ENCODE measurements at places on chromosomes 12 and 14. TPM values are rescaled to one million over a fixed set of nuclear protein-coding genes. Genes with fewer than 3 reads are reported as not detected.
A peak's percentile ranks its signal among the peaks of the same experiment; 100 is the strongest.

GRCh38 chr14:67417633-67418032 is 5.7 kb upstream of the PLEK2 start:
- peaks cover 15% of the 10 kb centered on the region for H3K4me1 ChIP-seq
- peaks cover 2% of the 10 kb centered on the region for H3K27me3 ChIP-seq
- DNase-seq = no peak
- no peak overlapping the region for H3K27ac ChIP-seq
- no peak overlapping the region for H3K4me3 ChIP-seq
- no peaks in the 10 kb centered on the region for H3K36me3 ChIP-seq

- H3K4me1 ChIP-seq = no peaks in the 10 kb centered on the region
- H3K36me3 ChIP-seq = no peaks in the 10 kb centered on the region
- DNase-seq = no peak
- no peak overlapping the region for H3K4me3 ChIP-seq
These were observed 515.7 kb upstream of the ATXN7L3B start for GRCh38 chr12:74021937-74022336.

DNA sequence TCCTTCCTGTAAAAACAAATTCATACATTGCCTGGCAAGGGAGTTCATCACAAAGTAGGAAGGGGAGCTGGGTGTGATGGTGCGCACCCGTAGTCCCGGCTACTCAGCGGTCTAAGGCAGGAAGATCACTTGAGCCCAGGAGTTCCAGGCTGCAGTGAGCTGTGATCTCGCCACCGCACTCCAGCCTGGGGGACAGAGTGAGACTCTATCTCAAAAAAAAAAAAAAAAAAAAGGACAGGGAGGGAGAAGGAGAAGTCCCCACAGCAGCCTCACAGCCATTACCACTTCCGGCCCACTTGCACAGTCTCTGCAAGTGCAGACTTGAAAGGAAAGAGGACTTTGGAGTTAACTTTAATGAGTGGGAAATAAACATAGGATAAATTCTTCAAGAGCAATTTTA is 121.0 kb downstream of the FBXL14 start:
- peak overlapping the region; percentile 11 for H3K4me3 ChIP-seq
- DNase-seq = no peak
- peaks cover 6% of the 10 kb centered on the region for H3K4me1 ChIP-seq
- peaks cover 2% of the 10 kb centered on the region for H3K36me3 ChIP-seq

- DNase-seq = no peak
- H3K4me1 ChIP-seq = no peaks in the 10 kb centered on the region
- H3K36me3 ChIP-seq = peaks cover 2% of the 10 kb centered on the region
- no peak overlapping the region for H3K27ac ChIP-seq
- H3K4me3 ChIP-seq = no peak overlapping the region
These were observed 10.7 kb upstream of the APOLD1 start for GRCh38 chr12:12774791-12775190.

GRCh38 chr12:57460841-57461275 is 1.3 kb downstream of the GLI1 start:
- H3K27ac ChIP-seq = peak overlapping the region; percentile 12
- peak overlapping the region; percentile 97 for H3K4me3 ChIP-seq
- DNase-seq = no peak

GRCh38 chr12:115088328-115088994 is 404.5 kb upstream of the TBX3 start:
- no peak for DNase-seq
- no peaks in the 10 kb centered on the region for H3K36me3 ChIP-seq
- no peak overlapping the region for H3K27ac ChIP-seq
- H3K4me1 ChIP-seq = no peaks in the 10 kb centered on the region
- H3K4me3 ChIP-seq = no peak overlapping the region

Gene IRAK3
- 6.6 TPM for total RNA-seq

Gene PZP
- total RNA-seq = not detected

Gene TBX3
- total RNA-seq = not detected

Gene CPSF2
- total RNA-seq = 46.9 TPM

Gene CGRRF1
- 11.9 TPM for total RNA-seq

Gene FITM1
- total RNA-seq = 2.4 TPM

Gene TAS2R7
- total RNA-seq = not detected

Gene PLEKHD1
- 0.24 TPM for total RNA-seq
